ENCODE measurements at places on chromosomes 16 and 17.

GRCh38 chr16:71933913-71934695 is 38.8 kb downstream of the IST1 start:
- peak; percentile 69 for DNase-seq

GRCh38 chr17:49197346-49197998 is 12.9 kb downstream of the GNGT2 start:
- no peak for DNase-seq

- no peak for DNase-seq
Measured at GRCh38 chr16:56241596-56241995, 50.3 kb downstream of the GNAO1 start.

- DNase-seq: no peak
Measured at GRCh38 chr16:22888791-22889190, 74.8 kb downstream of the HS3ST2 start.

- DNase-seq: peak; percentile 58
Measured at GRCh38 chr17:39485555-39485954, 24.3 kb downstream of the CDK12 start.
